Ovary (tissue), 10 donors: ENCODE measurements at places on chromosomes 5 and 9. TPM values are rescaled to one million over a fixed set of nuclear protein-coding genes. Genes with fewer than 3 reads are reported as not detected.

Gene EPB41L4B
- 15.1 TPM for total RNA-seq

Gene SV2C
- total RNA-seq: 1.3 TPM

DNA sequence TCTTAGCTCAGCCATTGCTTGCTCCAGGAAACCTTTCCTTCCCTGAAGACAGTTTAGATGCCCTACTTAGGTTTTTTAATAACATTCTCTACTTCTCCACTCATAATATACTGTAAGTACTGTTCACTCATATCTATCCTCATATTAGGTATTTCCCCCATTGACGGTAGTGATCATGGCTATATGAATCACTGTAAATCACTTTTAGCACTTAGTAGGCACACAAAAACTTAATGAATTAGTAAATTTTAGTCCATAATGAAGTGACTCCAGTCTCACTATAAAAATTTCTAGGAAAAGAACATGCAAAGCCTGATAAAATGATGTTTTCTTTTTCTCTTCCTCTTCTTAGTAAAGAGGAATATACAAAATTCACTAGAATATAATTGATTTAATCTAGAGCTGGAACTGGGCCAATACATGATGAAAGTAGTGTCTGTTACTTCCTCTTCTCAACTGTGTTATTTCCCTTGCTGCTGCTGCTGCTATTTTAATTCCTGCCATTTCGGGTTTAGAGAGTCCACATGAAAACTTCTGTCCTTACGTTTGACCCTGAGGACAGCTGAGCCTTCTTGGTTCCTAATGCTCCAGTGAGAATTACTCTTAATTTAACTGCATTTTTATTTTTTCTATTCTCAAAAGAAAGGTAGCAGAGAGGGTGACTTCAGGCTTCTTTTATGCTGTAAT lies 73.5 kb downstream of the LNPEP start:
- no peak for DNase-seq

DNA sequence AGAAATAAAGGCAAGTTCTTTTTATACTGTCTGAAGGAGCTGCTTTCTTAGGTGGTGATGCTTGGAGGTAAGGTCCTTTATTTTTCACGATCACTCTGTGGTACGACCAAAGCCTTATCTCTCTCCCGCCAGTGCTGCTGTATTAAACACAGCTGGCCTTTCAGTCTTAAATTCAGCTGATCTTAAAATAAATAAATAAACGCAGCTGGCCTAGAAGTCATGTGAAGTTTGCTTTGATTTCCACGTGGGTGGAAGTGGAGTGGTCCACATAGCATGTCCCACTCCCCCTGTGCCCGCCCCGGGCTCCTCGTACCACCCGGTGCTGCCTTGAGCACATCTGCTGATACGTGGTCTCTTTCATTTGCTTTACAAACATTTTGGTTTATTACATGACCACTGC lies 260.4 kb downstream of the FANCC start:
- no peak for DNase-seq

DNA sequence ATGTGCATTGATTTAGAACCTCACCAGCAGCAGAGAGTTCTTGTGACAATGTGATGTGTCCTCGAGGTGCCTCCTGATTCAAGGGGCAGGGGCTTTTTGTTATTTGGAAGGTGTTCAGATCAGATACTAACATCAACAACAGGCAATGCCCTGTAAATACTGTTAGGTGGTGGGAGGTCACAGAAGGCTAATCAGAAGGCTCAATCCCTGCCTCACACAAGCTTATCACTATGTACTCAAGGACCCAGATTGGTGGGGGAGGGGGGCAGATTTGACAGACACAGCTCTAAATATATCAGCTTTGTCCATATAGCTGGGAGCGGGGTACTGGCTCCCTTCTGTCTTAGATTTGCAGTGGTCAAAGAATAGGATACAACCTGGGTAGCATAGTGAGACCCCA lies 2.6 kb downstream of the FRMPD1 start:
- DNase-seq: no peak
